Right lobe of liver (tissue), 6 donors: ENCODE measurements at places on chromosomes 11 and 22. TPM values are rescaled to one million over a fixed set of nuclear protein-coding genes. Genes with fewer than 3 reads are reported as not detected.

BIK gene
- total RNA-seq: 0.30 TPM

DNA sequence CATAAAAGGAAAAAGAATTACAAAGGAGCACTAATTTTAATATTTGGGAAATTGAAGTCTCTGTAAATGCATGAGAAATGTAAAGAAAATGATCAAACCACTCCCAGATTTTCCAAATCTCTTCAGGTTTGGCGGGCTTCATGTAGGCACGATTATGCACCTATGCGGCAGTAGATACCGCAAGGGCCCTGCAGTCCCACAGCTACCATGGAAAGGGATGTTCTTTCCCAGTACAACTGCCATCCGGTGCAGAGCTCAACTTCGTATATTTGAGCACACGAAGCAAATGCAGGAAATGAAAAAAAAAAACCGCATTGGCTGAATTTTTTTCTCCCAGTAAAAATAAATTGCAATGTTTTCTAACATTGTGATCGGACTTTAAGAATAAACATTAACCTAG lies 1.4 kb downstream of the SLC17A6 start:
- DNase-seq: no peak

DNA sequence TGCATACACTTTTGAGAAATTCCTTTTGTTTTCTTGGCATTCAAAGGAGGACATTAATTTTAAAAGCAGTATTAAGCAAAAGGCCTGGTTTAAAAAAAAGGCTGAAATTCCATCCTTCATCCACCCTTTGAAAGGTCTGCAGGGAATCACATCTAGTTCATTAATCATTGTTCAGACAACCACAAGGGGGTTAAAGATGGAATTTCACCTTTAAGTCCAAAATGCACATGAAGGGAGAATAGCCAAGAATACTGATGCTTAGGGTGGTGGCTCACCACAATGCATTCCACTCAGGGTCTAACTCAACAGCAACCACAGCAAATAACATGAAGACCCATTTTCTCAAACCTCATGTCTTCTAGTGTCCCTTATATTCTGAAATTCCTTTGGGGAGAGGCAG lies 256.9 kb downstream of the CADM1 start:
- DNase-seq: no peak

GRCh38 chr11:86722006-86722405 lies 49.6 kb upstream of the ME3 start:
- no peak for DNase-seq
